Erythroblast (primary cell): ENCODE measurements at places on chromosomes 7 and 10.
A peak's percentile ranks its signal among the peaks of the same experiment; 100 is the strongest.

GRCh38 chr7:14236834-14237233 is 247.4 kb upstream of the ETV1 start:
- DNase-seq, result no peak

- peak; percentile 83 for DNase-seq
Observed at GRCh38 chr7:74288034-74288881, 949 bp upstream of the CLIP2 start.

DNA sequence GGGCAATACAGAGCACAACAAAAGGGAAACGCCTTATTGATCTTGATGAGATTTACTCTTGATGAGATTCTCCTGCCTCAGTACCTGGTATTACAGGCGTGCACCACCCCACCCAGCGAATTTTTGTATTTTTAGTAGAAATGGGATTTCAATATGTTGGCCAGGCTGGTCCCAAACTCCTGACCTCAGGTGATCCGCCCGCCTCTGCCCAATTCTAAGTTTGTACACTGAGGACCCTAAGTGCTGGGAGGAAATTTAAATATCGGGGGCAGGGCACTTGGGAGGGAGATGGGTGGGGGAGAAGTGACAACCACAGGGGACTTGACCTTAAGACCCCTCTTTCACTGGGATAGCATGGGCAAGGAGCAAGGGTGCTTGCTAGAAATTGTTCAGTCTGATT is 14.1 kb downstream of the HNRNPF start:
- no peak for DNase-seq

GRCh38 chr7:39656415-39656814 is 33.0 kb downstream of the RALA start:
- no peak for DNase-seq

GRCh38 chr10:11602358-11602757 is 9.1 kb downstream of the USP6NL start:
- peak; percentile 39 for DNase-seq

DNA sequence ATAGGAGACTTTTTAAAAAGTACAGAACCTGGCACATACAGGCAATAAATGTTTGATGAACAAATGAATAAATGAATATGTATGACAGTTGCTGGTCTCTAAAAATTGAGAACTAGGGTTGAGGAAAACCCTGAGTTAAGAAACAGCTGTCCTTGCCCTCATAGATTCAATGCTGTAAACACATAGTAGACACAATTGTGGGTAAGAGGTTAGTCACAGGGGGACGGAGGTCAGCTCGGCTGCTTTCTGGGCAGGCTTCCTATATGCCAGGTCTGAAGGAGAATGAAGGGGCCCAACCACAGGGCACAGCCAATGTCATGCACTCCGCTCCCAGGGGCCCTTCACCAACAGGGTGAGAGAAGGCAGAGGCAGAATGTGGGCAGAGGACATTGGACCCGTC is 143.3 kb upstream of the RSU1 start:
- no peak for DNase-seq

DNA sequence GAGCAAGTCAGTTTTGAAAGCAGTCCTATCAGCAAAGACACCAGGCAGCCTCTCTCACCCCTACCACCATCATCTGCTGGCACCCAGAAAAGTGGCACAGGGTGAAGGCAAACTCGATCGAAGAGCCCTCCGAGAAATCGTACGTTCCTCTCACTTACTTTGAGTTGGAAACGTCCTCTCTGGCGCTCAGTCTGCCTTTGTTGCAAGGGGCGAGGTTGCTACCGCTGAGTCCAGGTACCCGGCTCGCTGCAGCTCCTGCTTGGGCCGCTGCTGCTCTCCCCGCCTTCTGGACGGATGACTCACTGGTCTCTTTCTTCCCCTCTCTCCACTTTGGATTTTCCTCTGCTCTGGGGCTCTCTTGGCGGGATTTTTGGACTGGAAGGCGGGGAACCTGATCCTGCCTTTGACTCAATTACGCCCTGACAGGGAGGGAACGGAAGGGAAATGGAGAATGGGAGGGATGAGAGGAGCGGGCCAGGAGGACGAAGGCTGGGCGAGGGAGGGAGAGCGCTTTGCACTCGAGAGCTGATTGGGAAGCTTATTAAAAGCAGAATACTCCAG is at the start of gene PTN:
TSS of gene PTN (minus strand) at position 453 of the 561 bp plus-strand sequence. CDS start 88,760 bp downstream, outside the sequence.
- no peak for DNase-seq

DNA sequence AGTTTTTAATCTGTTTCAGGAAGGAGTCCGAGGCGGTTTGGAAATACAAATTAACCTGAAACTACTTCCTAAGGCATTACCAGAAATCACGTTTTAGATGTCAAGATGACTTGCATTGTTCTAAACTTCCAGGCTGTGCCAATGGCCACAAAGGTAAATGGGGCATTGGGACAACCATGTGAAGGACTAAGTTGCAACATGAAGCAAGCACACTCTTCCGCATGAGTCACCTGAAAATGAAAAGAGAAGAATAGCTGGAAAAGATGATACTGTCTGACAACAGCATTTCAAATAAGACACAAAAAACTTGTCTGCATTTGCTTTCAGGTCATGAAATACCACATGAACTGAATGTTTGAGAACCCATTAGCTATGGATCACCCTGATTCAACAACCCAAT is 262.1 kb downstream of the AHR start:
- DNase-seq, result no peak

- no peak for DNase-seq
Observed at GRCh38 chr10:71521504-71522441, 125.1 kb downstream of the CDH23 start.

DNA sequence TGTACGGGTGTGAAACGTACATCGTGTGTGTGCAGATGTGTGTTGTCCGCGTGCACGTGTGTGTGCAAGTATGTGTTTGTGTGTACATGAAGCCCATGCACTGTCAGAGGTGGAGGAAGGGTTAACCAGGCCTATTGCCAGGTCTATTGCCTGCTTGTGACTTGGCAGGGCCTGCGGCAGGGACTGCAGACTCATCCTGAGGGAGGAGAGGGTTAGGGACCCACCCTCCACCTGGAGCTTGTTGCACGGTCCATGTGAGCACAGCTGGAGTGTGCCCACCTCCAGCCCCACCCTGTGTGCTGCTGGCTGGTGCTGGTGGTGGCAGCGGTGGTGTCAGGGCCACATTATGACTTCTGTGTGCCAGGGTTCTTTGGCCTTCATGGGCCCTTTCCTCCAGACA is 7.1 kb upstream of the AQP1 start:
- DNase-seq, result peak; percentile 26
